Melanocyte of skin (primary cell): ENCODE measurements at places on chromosomes 1 and 21. TPM values are rescaled to one million over a fixed set of nuclear protein-coding genes. Genes with fewer than 3 reads are reported as not detected.

The CRNN gene
- total RNA-seq, result not detected in 2 replicates

The FAM110D gene
- 0.15 TPM in 1 of 2 replicates, not detected in the other for total RNA-seq

The SLC35D1 gene
- 15.3 and 15.6 TPM in 2 replicates for total RNA-seq

The TCHH gene
- total RNA-seq, result not detected in 2 replicates

The CFAP74 gene
- total RNA-seq, result not detected in 2 replicates

The HSD3B1 gene
- total RNA-seq, result not detected in 2 replicates

The SAMSN1 gene
- not detected in 2 replicates for total RNA-seq

The TFF3 gene
- 2.5 and 6.7 TPM in 2 replicates for total RNA-seq

The PRKAA2 gene
- under 0.01 TPM in 2 replicates for total RNA-seq

The PLPP3 gene
- 3.3 and 4.9 TPM in 2 replicates for total RNA-seq

The FGR gene
- total RNA-seq, result 0.33 TPM in 1 of 2 replicates, not detected in the other

The TEKT2 gene
- not detected in 2 replicates for total RNA-seq

The LRRC8D gene
- 53.9 and 65.7 TPM in 2 replicates for total RNA-seq

The CD48 gene
- not detected in 2 replicates for total RNA-seq

The DR1 gene
- 40.3 and 50.6 TPM in 2 replicates for total RNA-seq

The TPR gene
- 37.6 and 67.1 TPM in 2 replicates for total RNA-seq

The VSIG8 gene
- total RNA-seq, result not detected in 2 replicates

The COL11A1 gene
- total RNA-seq, result 80.4 and 110 TPM in 2 replicates

The NBPF14 gene
- 18.5 and 21.0 TPM in 2 replicates for total RNA-seq

The C1orf185 gene
- total RNA-seq, result not detected in 2 replicates

The SPATA1 gene
- total RNA-seq, result 0.33 TPM in 1 of 2 replicates, not detected in the other

The PROK1 gene
- total RNA-seq, result not detected in 2 replicates

The CCDC185 gene
- not detected in 2 replicates for total RNA-seq

The FAM177B gene
- under 0.01 TPM in 1 of 2 replicates, not detected in the other for total RNA-seq

The HTR1D gene
- total RNA-seq, result not detected in 2 replicates

The KCNC4 gene
- 0.77 and 1.00 TPM in 2 replicates for total RNA-seq

The LRRC71 gene
- not detected in 2 replicates for total RNA-seq

The CD52 gene
- total RNA-seq, result not detected in 2 replicates

The OR10Z1 gene
- not detected in 2 replicates for total RNA-seq

The AMPD1 gene
- not detected in 2 replicates for total RNA-seq

The MYBPH gene
- not detected in 2 replicates for total RNA-seq

The GBP3 gene
- total RNA-seq, result 28.7 and 45.8 TPM in 2 replicates

The S100B gene
- 667 and 800 TPM in 2 replicates for total RNA-seq

The BRINP3 gene
- total RNA-seq, result not detected in 2 replicates

The DEPDC1 gene
- total RNA-seq, result 40.0 and 56.3 TPM in 2 replicates

The GJA5 gene
- under 0.01 and 0.36 TPM in 2 replicates for total RNA-seq
